ENCODE measurements at places on chromosomes 3 and 15. TPM values are rescaled to one million over a fixed set of nuclear protein-coding genes. Genes with fewer than 3 reads are reported as not detected.

SI gene
- polyA plus RNA-seq: 0.11 TPM

CYP11A1 gene
- 2.7 TPM for polyA plus RNA-seq

DNA sequence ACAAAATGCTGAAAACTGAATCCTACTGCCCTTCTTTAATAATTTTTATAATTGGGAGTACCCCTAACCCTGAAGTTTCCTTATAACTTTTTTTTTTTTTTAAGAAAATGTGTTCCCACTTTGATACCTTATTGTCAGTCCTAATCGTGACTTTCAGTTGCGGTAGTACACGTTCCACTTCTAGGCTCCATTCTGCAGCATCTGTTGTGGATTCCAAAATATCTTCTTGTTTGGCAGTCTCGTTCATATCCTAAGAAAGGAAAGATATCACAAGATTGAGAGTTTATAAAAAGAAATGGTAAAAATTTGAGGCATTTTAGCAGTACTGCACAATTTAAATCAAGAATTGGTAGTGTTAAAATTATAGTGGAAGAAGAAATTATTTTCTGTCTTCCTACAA lies 30.8 kb downstream of the IFT57 start:
- no peaks in the 10 kb centered on the region for H3K27me3 ChIP-seq
- H3K4me1 ChIP-seq: no peaks in the 10 kb centered on the region
- DNase-seq: no peak
- H3K27ac ChIP-seq: no peak overlapping the region

DNA sequence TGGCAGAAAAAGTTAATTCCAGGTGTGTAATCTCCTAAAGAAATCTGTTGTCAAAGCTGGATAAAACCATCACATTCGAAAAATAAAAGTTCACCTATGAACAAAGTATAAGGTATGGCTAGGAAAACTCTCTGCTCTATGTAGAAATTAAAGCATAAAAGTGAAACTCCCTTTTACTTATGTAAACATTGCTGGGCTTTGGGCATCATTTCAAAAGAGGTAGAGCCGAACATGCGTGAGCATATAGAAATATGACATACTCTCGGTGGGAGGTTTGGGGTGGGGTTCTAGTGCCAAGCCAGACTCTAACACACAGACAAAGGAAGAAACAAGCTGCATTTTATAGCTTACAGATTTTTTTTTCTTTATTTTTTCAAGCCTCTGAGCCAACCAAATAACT lies 306.8 kb upstream of the ATP11B start:
- no peaks in the 10 kb centered on the region for H3K36me3 ChIP-seq
- H3K27me3 ChIP-seq: no peaks in the 10 kb centered on the region
- H3K4me1 ChIP-seq: no peaks in the 10 kb centered on the region
- no peak for DNase-seq

GRCh38 chr15:85333132-85333831 lies 47.1 kb upstream of the AKAP13 start:
- no peak overlapping the region for H3K4me3 ChIP-seq
- H3K4me1 ChIP-seq: peaks cover 14% of the 10 kb centered on the region
- H3K27me3 ChIP-seq: no peaks in the 10 kb centered on the region
- H3K27ac ChIP-seq: no peak overlapping the region
- DNase-seq: no peak

DNA sequence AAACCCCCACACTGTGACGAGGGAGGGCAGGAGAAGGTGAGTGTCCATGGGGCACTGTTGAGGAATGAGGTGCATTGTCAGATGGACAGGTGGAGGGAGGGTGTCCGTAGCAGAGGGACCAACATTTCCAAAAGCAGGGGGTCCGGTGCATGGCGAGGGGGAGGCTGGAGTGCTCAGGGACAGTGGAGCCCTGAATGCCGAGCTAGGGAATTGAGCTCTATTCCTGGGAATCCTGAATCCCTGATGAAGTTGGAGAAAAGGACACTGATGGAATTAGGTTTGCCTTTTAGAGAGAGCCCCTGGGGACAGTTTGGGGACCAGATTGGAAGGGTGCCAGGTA lies 7.9 kb upstream of the ANPEP start:
- H3K27ac ChIP-seq: no peak overlapping the region
- DNase-seq: no peak
- H3K4me1 ChIP-seq: no peaks in the 10 kb centered on the region
- H3K27me3 ChIP-seq: no peaks in the 10 kb centered on the region

DNA sequence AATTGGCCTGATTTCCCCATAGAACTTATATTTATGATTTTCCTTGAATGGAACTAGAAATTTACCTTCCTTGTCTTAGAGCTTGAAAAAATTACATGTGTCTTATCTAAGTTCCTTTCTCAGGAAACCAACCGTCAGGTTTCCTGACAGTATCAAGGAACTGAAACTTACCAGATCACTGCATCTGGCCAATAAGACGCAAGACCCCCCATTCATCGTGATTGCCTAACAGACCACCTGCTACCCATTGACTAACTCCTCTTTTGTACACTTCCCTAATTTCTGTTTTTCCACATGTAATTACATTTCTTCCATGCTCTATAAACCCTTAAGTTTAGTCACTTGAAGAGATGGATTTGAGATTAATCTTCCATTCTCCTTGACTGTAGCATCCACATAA lies 517.2 kb upstream of the CBLB start:
- DNase-seq: no peak
- H3K27ac ChIP-seq: no peak overlapping the region
- H3K36me3 ChIP-seq: no peaks in the 10 kb centered on the region
- no peak overlapping the region for H3K4me3 ChIP-seq

- H3K27ac ChIP-seq: no peak overlapping the region
- H3K4me3 ChIP-seq: no peak overlapping the region
- no peak for DNase-seq
- H3K27me3 ChIP-seq: no peaks in the 10 kb centered on the region
- H3K36me3 ChIP-seq: no peaks in the 10 kb centered on the region
These were observed 276.4 kb downstream of the POLQ start for GRCh38 chr3:121269389-121269788.

Measured in kidney (tissue), 22 donors.